ENCODE measurements at places on chromosomes 1 and 21. TPM values are rescaled to one million over a fixed set of nuclear protein-coding genes. Genes with fewer than 3 reads are reported as not detected.

Gene OR6K3
- total RNA-seq, result not detected

Gene OR2L5
- total RNA-seq, result not detected

Gene ZNF683
- not detected for total RNA-seq

Gene FTCD
- total RNA-seq, result 0.32 TPM

Gene PADI6
- not detected for total RNA-seq

DNA sequence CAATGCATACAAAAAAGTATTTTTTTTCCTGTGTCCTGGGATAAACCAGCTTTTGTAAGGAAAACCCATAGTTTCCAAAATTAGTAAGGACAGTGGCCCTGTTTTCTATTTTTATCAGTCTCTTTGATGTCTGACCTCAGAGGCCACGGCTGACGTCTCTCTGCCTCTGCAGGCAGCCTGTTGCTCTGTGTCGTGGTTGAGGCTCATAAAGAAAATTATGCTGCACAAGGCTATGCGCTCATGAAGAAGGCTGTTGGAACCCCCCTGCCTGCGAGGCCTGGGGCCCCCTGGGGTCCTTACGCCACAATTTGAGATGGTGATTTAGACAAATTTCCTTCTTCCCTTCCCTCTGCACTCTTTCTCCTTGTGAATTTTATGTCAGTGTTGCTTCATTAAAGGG, 48.9 kb downstream of the AGPAT3 start:
- no peak for DNase-seq

DNA sequence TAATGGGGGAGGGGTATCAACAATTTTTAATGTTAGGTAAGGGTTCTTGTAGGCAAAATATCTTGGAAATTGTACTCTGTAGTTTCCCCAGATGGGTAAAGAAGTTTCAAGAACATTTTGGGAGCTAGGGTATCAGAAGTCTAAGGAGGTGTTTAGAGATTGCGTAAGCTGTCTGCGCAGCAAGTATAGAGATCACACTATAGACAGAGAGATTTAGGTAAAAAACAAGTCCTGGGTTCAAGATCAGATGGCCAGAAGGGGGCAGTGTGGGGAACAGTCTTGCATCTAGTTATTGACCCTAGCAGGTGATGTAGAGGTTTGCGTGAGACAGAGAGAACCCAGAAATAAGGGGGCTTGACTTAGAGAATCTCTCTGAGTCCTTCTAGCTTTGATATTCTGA, 80.8 kb downstream of the S1PR1 start:
- no peak for DNase-seq

DNA sequence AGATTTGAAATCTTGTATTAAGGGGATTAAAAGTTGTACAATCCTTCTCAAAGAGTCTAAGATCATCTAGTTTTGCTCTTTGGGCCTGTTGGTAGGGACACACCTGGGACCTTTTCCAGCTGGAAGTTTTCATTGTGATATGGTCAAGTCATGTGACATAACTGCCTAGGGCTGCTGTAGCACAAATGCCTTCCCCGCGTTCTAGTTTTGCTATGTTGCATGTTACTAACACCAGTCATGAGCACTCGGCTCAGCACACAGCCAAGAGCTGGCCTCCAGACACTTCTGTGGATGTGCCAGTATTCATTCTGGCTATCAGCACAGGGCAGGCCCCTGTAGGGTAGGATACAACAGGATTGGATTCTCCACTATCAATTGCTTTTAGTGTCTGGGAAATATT, 14.6 kb upstream of the FLG2 start:
- no peak for DNase-seq

GRCh38 chr1:230352537-230352936, 73.6 kb downstream of the PGBD5 start:
- no peak for DNase-seq

GRCh38 chr1:235067396-235068157, 61.1 kb downstream of the TOMM20 start:
- peak; percentile 92 for DNase-seq

DNA sequence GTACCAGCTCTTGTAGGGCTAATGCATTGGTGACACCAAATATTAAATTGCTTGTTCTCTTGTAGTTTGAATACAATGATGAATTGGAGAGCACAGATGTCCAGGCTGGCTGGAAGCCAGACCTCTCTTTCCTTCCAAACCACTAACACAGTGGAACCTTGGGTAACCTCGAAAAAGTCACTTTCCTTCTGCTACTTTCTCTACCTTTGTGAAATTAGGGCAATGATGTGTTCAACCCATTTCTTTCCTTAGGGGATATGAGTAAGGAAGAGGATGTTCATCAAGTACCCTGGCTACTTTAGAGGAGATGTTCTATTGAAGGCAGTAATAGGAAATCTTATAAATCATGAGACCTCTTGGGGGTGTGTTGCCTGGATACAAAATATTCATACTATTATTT, 55.7 kb downstream of the XCL2 start:
- DNase-seq, result no peak

DNA sequence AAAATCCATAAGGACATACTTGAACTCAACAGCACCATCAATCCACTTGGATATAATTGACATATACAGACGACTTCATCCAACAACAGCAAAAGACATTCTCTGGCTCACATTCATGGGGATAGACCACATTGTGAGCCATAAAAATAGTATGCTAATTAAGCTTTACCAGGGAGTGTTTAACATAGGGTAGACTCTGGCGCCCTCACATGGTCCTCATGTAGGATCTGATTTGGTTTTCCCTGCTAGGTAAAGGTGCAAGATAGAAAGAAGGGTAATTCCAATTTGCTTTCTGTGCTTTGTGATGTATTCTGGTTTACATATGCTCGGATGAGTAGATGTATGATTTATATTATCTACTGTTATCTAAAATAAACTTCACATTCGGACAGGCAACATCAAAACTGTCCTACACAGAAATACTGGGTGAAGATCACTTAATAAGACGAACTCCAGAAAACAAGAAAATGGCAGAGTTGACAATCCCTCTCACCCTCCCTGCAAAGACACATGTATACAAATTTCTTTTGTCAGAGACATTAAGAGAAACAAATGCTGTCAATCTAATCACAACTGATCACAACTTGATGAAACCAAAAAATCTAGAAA, 27.7 kb downstream of the CR1L start:
- DNase-seq, result no peak

GRCh38 chr21:44779417-44780136, 22.0 kb downstream of the UBE2G2 start:
- no peak for DNase-seq

- no peak for DNase-seq
Observed at GRCh38 chr1:3319874-3320245, 134.6 kb upstream of the ARHGEF16 start.

- DNase-seq, result no peak
Observed at GRCh38 chr21:31003471-31003870, 34.8 kb downstream of the KRTAP19-8 start.

DNA sequence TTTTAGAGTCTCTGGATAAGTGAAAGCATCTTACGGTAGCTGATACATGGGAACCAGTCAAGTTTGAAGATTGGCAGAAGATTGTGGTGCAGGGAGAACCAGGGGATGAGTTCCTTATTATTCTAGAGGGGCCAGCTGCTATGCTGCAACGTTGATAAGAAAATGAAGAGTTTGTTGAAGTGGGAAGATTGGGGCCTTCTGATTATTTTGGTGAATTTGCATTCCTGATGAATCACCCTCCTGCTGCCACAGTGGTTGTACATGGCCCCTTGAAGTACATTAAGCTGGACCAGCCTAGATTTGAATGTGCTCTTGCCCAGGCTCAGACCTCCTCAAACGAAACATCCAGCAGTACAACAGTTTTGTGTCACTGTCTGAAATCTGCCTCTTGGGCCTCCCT, 45.9 kb downstream of the BTBD8 start:
- no peak for DNase-seq

DNA sequence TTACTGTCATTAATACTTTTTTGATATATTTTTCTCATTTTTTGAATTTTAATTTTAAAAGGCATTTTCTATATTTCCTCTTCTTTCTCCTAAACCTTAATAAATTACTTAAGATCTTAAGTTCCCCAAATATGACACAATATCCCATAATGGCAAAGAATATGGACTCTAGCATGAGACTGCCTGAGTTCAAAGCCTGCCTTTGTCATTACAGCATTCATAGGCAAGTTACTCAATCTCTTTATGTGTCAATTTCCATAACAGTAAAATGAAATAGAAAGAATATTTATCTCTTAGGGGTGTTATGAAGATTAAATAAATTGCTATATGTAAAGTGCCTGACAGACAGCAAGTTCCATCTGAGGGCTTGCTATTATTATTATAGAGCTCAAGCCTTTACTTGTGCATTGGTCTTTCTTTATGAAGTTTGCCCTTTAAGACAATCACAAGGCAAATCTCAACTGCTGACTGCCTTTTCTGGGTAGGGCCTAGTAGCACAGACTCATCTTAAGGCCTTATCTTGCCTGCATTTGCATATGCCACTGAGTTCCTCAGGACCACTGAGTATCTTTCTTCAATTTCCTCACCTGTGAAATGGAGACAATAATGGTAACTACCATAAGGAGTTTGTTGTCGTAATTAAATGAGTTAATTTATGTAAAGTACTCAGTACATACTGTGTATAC, 231.0 kb downstream of the NRIP1 start:
- DNase-seq, result no peak

GRCh38 chr1:223847781-223848345, 2.1 kb upstream of the TP53BP2 start:
- no peak for DNase-seq

- DNase-seq, result no peak
Observed at GRCh38 chr21:36945496-36946138, 20.9 kb downstream of the HLCS start.

DNA sequence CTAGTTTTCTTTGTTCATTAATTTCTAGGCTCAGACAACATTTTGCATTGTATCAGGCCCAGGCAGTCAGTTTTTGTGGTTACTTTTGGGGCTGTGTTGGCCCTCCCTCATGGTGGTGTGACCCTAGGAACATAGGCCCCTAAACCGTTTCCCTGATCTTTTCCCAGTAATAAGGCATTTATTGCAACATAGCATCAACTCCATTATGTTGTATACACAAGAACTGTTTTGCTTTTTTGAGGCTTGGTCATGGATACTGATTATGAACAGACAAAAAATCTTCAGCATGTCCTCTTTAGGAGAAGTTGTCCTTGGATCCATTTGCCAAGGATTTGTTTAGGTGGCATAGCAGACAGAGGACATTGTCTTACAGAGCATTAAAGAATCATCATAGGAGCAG, 10.3 kb downstream of the B3GALT2 start:
- no peak for DNase-seq

DNA sequence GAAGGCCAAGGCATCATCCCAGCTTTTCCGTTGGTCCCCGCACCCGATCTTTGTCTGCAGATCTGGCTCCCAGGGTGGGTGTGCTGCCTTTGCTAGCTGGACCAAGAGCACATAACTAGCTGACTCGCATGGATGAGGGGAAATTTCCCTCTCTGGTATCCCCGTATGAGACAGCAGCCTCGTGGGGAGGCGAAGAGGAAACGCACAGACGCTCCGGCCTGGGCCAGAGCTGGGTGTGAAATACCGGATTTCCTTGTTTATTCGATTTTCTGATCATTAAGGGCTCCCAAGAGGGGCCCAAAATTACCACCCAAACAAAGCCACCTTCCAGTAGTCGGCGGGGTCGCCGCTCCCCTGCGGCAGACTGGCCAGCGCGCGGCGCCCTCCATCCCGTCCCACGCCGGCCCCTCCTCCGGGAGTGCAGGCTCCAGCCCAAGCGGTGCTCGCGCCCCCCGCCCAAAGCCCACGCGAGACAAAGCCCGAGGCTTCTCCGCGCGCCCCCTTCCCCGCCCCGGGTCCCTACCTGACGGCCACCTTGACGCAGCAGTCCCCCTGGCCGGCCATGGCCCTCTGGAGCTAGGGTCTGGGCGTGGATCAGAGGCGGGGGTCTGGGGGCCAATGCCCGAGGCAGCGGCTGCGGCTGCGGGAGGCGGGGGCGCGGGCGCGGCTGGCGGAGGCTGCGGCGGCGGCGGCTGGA, 546 bp downstream of the KIF21B start:
- DNase-seq, result no peak

GRCh38 chr1:202998836-202999750, 8.1 kb upstream of the TMEM183A start:
- DNase-seq, result no peak

GRCh38 chr1:29232387-29232786, 1.7 kb upstream of the MECR start:
- DNase-seq, result no peak

DNA sequence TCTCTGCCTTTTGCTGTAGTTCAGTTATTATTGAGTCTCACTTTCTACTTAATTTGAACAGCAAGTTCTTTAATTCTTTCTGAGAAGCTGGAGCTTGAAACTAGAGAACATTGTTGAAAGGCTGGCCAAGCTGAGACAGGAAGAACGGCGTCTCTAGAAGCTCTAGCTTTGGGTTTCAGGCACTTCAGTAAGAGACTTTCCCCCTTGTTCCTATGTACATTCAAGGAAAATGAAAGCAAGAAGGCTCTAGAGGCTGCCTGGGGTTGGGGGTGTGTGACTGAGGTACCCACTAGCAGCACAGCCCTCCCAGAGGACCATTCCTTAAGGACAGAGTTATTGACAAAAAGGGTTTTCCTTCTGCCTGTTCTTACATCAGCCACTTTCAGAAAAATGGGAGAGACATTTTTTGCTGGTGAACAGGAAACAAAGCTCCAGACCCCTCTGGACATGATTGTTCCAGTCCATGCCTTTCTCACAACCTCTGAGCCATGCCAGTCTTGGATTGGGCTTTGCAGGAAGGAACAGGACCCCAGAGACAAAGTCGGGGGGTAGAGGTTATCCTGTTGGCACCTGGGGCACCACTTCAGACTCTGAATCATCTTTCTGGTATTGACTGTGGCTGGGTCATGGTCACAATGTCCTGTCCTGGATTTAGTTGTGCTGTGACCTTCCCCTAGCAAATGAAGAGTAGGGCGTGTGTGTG, 63.1 kb downstream of the LAMC2 start:
- DNase-seq, result no peak

DNA sequence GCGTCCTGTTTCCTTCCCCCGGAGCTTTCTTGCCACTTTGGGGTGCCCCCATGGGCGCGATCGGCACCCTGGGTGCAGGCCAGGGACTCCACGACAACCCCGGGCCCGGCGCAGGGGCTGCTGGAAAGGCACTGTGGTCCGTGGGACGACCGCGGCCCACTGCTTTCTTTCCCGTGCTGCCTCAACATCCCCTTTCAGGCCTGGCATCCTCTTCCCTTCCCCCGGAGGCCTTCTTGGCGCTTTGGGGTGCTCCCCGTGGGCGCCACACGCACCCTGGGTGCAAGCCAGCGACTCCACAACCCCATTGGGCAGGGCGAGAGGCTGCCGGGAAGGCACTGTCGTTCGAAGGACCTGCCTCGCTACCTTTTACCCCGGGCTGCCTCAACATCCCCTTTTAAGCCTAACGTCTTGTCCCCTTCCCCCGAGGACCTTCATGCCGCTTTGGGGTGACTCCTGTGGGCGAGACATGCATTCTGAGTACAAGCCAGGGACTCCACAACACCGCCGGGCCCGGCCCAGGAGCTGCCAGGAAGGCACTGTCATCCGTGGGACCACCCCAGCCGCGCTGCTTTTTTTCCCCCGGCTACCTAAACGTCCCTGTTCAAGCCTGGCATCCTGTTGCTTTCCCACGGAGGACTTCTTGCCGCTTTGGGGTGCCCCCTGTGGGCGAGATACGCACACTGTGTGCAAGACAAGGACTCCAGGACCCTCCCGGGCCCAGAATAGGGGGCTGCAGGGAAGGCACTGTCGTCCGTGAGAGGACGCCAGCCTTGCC, 137.8 kb downstream of the LIPI start:
- DNase-seq, result peak; percentile 83

GRCh38 chr1:182389619-182390047, 2.0 kb downstream of the GLUL start:
- no peak for DNase-seq

Measured in mesenteric fat pad (tissue), 1 donor.